ENCODE measurements at places on chromosomes 16 and 17.

DNA sequence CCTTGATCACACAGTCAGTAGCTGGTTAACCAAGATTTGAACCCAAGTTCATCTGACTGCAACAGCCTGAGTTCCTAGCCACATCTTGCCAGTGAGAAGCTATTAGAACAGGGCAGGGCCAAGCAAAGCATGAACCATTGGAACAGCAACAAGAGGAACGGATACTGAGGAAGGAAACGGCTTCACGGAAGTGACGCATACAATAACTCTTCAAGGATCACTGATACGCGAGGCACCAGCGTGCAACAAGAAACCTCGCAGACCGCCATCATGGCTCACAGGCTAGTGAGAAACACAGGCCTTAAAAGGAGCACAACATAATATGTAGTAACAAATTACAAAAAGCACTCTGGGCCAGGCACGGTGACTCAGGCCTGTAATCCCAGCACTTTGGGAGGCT, 114.9 kb downstream of the CDYL2 start:
- no peak for DNase-seq

- no peak for DNase-seq
Measured at GRCh38 chr17:68734187-68734900, 133.2 kb upstream of the FAM20A start.

GRCh38 chr17:81349397-81350319, 45.6 kb upstream of the BAHCC1 start:
- no peak for DNase-seq

DNA sequence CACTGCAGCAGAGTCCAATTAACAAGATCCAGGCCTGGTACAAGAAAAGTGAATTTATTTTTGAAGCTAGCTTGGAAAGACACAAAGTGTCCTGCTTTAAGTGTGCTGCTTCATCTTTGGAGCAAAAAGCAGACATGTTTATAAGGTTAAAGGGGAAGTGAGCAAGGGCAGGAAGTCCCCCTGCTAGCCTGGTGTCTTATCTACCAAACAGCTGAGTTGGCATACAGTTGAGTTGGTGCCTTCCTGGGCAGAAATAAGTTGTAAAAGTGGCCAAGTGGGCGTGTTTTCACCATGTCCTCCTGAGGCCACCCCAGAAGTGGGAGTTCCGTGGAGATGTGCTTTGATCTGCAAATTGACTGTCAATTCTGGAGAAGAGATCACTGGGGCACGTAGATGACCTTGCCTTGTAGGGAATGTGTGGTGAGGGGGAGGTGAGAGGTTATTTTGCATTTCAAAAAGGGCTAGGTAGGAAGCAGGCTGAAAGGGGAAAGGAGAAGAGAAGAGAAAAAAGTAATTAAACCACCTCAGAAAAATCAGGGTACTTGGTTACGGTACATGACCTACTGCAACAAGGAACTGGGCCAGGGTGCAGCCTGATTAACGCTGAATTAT, 38.3 kb upstream of the HSBP1 start:
- DNase-seq: no peak

- DNase-seq: no peak
Measured at GRCh38 chr17:8393470-8394231, 4.0 kb downstream of the RNF222 start.

DNA sequence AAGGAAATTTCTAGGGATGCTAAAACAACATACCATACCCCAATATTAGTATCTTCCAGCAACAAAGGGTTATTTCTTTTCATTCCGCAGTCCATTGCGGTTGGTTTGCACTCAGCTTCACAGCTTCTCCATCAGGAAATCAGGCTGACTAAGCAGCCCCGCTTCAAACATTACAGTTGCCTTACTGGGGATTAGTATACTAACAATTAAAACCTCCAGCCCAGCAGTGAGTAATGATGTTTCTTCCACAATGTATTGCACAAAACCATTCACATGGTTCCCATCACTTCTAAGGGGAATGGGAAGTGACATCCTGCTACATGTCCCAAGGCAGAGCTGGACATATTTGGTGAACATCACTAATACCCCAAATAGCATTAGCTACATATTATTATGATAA, 1384.9 kb downstream of the CDH8 start:
- DNase-seq: no peak

DNA sequence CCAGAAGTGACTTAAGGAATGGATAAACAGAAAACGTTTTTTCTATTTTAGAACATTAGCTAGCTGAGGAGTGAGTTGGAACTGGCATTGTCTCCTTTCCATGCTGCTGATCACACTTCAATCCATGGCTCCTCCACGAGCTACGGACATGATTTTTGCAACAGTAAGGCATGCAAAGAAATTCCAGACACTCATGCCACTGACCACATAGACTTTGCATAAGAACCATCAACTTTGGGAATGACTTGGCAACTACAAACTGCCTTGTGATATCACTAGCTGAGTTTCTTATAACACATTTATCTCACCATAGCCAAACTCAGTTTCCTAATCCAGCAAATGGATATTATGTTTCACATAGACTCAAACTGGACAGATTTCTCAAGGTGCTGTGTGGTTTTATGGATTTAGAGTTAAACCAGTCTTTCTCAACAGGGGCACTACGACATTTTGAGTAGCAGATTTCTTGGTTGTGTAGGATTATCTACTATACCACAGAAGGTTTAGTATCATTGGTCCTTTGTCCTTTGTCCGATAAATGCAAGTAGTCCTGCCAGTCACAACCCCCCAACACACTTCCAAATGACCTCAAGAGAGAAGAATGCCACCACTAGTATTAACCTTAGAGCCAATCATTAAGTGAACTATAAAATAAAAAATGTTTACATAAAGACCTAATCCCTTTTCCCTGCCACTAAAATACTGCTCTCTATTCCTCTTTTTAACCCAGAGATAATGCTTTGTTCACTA, 48.3 kb upstream of the C17orf78 start:
- no peak for DNase-seq

GRCh38 chr17:64329588-64329987, 61.1 kb downstream of the PECAM1 start:
- no peak for DNase-seq

GRCh38 chr17:65047941-65048340, 8.6 kb downstream of the GNA13 start:
- DNase-seq: no peak

GRCh38 chr16:27784351-27785306, 234.7 kb downstream of the KATNIP start:
- no peak for DNase-seq

DNA sequence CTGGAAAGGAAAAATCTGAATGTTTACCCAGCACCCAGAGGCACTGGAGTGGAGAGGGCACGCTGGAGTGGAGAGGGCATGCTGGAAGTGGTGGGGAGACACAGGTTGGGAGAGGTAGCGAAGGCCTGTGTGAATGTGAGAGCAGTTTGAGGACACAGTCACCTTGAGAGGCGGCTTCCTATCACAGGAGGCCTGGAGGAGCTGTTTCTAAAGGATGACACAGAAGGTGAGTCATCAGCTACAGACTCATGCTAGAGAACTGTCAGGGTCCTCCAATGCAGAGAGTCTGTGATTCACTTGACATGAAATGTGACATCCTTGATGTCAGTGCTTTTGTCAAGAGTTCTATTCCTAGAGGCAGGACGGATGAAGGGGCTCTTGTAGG, 13.8 kb downstream of the CTRL start:
- DNase-seq: peak; percentile 17

DNA sequence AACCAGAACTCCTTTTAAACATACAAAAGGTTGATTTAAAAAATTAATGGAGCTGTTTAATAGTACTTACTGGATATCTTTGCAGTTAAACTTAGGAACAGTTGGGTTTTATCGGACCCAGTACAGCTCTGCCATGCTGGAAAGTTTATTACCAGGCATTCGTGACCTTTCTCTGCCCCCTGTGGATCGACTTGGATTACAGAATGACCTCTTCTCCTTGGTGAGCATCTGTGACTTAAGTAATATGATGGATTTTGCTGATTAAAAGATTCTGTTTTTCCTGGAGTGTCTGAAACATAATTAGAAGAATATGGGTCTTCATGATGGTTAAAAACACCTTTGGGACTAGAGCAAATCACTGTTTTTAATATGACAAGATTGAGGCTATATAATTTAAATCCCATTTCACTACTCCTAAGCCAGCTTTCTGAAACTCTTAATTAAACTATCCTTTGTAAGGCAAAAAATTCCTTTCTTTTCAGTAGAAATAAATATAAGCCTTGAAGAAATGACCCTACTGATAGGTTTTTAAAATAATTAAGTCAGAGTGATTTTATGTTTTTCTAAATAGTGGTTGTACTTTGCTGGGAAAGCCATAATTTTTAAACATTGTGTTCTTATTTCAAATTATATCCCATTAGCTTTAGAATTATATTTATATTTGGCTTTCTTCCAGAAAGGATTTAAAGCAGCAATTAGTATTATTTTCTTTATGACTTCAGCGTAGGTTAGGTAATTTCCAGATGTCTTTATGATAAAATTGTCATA, 45.7 kb upstream of the KPNB1 start:
- DNase-seq: no peak

DNA sequence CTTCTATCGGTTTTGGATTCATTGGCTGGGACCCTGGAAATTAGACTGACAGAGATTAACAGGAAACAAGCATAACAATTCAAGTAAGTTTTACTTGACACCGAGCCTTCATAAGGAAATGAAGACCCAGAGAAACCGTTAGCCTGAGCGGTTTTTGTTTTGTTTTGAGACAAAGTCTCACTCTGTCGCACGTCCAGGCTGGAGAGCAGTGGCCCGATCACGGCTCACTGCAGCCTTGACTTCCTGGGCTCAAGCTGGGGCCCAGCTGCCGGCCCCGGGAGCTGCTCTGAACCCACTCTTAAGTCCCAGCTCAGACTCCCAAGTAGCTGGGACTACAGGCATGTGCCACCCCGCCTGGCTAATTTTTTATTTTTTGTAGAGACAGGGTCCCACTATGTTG, 321.3 kb downstream of the SEC14L1 start:
- no peak for DNase-seq

DNA sequence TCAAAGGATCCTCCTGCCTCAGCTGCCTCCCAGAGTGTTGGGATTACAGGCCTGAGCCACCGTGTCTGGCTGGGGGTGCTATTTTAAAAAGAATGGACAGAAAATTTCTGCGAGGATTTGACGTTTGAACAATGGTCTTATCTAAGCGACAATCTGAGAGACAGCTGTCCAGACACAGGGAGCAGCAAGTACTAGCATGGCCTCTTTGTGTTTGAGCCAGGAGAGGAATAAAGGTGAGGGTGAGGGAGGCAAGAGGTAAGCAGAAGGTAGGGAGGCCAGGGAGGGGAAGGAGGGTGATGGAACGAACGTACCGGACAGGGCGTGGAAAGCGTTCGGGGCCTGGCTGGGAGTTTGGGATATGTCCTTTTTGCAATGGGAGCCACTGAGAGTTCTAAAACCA, 59.2 kb downstream of the PITPNC1 start:
- no peak for DNase-seq

- DNase-seq: no peak
Measured at GRCh38 chr17:35160354-35161201, 13.0 kb downstream of the UNC45B start.

DNA sequence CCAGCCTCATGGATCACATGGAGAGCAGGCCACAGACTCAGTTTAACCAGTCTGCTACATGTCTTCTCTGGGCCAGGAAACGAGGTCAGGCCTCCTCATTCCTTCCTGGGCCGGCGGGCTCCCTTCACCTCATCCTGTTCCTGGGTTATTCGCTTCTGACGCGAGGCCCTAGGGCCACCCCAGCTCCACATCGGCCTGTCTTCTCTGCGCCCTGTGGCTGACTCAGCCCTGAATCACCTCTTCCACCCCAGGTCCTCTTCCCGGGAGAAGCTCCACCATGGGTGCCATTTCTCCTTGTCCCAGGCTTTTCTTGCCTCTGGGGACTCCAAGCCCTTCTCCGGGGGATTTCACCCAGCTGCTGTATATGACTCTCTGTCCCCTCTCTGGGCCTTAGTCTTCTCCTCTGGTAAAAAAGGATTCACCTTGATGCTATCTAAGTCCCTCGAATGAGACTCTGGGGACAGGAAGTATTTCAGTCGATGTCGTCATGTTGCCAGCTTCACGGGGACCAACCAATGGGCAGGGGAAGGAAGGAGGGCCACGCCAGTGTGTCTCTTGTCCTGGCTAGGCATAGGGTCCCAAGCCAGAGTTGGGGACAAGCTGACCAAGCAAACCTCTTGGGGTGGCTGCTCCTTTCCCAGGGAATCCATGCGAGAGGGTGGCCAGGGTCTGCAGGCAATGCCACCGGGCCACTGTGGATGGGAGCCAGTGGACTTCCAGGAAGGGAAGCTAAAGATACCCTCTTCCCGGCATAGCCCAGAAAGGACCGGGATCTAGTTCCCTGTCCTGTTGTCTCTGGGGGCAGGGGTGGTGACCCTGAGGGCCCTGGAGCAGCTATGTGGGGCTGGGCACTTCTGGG, 58.7 kb downstream of the SOCS3 start:
- DNase-seq: no peak

GRCh38 chr16:63776437-63776836, 1345.4 kb downstream of the CDH11 start:
- no peak for DNase-seq

DNA sequence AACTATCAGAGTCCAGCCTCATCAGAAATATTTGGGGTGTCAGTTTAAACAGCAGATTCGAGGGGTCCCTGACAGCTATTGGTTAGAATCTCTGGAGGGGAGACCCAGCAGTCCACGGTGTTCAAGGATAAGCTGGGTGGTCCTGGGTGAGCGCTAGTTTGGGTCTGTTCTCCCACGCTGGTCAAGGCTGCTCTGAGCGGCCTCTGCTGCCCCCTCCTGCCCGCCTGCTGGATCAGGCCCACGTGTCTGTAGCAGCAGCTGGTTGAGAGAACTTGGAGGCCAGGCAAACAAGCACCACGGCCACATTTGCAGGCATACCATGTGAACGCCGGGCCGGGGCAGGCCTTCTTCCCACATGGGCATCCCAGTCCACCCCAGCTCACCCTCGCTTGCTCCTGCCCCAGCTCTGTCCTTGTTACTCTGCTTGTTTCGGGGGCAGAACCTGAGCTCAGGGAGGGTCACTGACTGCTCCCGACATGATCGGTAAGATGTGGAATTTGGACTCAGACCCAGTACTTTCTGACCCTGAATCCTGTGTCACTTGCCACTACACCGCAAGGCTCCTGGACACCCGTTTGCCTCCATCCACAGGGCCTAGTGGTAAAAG, 7.4 kb downstream of the FOXF1 start:
- DNase-seq: peak; percentile 12

GRCh38 chr16:84888450-84888849, 68.7 kb downstream of the CRISPLD2 start:
- no peak for DNase-seq

- no peak for DNase-seq
Measured at GRCh38 chr16:65222536-65222935, 100.7 kb upstream of the CDH11 start.

DNA sequence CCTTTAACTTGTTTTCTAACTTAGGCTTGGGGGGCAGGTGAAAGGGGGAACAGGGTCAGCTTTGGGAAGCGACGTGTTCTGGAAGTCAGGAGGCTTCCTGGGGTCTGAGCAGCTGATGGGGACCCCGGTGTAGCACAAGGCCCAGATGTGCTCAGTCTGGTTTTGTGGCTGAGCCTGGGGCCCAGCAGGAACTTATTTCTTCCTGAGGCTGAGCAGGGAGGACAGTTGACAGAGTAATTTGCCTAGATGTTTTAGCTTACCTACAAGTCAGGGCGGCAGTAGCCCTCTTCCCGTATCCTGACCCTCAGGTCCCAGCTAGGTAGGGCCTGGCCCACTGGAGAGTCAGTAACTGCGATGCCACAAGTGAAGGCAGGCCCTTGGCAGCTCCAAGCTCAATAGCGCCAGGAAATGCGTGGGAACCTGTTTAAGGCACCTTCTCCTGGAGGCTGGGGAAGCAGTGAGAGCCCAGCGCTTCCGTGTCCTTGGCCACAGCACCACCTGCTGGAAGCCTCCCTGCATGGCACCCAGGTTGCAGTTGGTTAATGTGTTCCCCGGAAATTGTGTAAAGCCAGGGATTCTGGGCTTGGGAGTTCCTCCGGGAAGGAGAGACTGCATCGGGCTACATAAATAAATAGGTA, 5.2 kb downstream of the CCR7 start:
- DNase-seq: peak; percentile 88
